LNCaP clone FGC (cell line): ENCODE measurements at places on chromosomes 5 and 9.

- no peak for DNase-seq
Measured at GRCh38 chr9:97060796-97061195, 21.9 kb upstream of the CTSV start.

DNA sequence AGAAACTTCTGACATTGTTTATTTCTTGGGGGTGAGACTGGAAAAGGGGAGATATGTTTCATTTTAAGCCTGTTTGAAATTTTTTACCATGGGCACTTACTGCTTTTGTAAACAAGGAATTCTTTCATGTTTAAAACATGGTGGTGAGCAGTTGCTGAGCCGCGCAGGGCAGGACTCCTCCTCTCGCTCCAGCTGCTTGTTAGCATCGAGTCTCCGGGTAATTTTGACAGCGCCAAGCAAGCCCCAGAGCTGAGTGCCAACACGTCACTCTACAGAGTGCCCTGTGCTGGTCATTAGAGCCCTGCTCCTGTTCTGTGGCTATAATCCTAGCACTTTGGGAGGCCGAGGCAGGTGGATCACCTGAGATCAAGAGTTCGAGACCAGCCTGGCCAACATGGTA is 116.5 kb upstream of the MSX2 start:
- DNase-seq = no peak

DNA sequence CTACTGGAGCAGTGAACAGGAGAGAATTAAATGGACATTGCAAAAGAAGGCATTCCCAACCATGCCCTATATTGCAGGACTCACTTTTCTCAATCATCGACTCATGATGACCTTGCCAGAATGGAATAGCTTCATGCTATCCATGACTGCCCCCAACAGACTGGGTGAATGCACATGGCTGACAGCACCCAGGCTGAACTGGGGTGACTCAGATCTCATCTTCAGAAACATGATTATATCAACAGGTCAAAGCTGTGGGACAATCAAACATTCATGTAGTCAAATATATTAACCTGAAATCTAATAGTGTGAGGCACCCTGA is 34.7 kb upstream of the MIER3 start:
- DNase-seq = no peak

GRCh38 chr5:127411381-127411780 is 106.1 kb upstream of the PRRC1 start:
- no peak for DNase-seq

DNA sequence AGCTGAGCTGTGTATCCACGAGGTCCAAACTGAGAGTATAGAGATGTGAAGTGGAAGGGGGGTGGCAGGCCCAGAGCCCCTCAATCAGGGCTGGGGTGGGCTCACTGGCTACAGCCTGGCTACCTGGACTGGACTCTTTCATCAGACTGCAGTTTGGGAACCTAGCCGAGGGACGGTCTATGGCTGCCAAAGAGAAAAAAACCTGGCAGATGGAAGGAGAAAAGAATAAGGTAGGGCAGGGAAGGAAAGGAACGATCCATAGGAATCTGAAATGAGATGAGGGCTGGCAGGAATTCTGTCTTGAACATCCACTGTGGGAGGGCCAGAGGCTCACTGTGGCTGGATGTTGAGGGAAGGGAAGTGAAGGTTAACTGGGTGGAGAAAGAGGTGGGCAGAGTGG is 224.4 kb upstream of the PANK3 start:
- DNase-seq = no peak

DNA sequence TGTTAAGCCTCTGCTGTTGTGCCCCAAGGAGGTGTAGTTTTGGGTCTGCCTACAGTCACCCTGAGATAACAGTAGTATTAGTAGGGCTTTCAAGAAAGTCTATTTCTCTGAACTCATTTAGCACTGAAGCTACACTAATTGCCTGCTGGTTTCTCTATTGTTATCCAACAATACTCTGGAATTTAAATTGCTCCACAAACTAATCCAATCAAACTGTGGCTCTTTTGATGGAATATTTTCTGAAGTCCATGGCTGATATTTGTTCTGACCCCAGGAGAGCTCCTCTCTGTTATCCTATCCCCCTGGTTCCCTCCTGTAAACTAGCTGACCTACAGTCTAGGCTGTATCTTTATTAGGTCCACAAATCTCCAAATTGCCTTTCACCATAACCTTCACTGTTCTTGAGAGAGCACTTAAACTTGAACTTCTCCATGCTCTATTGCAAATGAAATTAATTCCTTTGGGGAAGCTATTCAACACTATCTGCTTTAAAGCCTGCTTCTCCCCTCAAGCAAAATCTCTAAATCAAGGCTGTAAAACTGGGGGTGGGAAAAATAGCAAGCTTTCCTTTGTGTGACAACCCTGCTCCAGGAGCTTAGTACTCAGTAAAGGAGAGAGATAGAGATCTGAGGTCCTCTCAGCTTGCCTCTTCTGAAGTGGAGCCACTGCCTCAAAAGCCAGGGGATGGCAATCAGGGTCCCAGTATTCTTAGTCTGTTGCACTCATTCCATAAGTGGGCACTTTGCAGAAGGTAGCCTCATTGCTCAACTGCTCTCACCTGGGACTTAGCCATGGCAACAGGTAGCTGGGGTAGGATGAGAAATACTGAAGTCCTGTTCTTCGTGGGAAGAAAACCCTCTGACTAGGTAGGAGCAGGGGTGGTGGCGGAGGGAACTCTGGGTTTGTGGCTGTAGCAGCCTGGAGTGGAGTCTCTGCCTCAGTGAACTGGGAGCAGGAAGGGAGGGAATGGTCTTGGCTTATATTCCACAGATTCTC is 110.9 kb downstream of the MACIR start:
- no peak for DNase-seq

- no peak for DNase-seq
Measured at GRCh38 chr5:16137177-16137576, 42.4 kb downstream of the MARCHF11 start.
